ENCODE measurements at places on chromosomes 16 and 17. TPM values are rescaled to one million over a fixed set of nuclear protein-coding genes. Genes with fewer than 3 reads are reported as not detected.

DNA sequence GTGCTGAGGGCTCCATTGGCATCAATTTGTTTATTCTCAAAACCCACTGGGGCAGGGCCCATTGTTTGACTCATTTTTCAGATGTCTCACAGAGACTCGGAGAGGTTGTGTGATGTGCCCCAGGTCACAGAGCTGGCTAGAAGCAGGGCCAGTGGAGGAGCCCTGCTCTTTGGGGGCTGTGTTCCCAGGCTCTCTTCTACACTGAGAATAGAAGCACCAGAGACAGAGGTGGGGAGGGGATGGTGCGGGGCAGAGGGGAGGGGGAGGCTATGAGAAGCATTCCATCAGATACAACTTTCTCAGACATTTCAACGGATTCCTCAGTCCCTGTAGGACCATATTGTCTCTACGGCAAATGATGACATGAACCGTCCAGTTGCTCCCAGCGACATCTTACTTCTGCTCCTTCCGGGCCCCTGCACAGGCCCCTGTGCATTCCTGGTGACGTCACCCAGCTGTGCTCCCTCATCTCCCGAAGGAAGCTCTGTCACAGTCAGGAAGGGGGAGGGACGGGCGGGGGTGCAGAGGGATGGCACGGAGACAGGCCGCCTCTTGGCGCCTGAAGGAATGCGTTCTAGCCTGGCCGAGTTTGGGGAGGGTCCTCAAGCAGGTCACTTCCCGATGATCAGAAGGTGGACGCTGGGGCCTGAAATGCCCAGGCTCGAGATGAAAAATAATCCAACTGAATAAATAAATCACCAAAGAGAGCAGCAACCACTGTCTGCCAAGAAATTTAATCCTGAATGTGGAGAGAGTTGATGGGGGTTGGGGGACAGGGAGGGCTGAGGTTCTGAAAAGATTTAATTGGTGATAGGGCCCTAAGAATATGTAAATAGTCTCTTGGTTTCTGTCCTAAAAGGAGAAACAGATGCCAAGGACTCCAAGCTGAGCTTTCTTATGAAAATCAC, 114.1 kb downstream of the NOG start:
- no peak for DNase-seq
- H3K4me1 ChIP-seq, result no peaks in the 10 kb centered on the region
- no peak overlapping the region for H3K4me3 ChIP-seq
- no peak overlapping the region for H3K27ac ChIP-seq
- H3K36me3 ChIP-seq, result no peaks in the 10 kb centered on the region

Gene NFAT5
- total RNA-seq, result 26.1 TPM

Gene CCDC40
- 1.2 TPM for total RNA-seq

DNA sequence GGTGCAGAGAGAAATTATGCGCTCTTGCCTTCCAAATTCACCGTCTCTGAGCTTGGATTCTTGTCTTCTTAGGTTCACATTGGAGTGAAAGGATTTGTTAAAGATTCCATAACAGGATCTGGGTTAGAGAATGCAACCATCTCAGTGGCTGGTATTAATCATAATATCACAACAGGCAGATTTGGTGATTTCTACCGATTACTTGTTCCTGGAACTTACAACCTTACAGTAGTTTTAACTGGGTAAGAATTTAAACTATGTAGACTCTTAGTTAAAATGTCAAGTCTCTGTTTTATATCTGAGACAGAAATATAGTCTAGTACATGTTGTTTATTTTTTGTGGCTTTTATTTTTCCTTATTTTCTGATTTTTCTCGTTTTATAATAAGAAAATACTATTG, 42.9 kb downstream of the CPD start:
- no peak overlapping the region for H3K4me3 ChIP-seq
- no peak for DNase-seq
- no peaks in the 10 kb centered on the region for H3K27me3 ChIP-seq

Gene TNK1
- total RNA-seq, result 4.3 TPM

DNA sequence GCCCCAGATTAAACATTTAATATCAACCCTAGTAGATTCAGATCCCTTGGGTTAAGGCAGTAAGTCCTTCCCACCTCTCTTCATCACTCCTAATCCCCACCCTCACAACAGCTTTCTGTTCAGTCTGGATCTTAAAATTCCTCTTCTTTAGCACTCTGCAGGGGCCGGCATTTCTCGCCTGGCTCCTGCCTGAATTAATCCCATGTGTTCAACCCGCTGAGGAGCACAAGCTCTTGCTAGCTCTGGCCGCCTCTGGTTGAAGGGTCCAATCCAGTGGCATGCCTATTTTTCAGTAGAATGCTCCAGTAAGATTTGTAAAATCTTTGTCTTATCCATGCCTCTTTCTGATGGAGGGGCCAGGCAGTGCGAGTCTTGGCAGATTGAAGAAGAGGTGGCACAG, 59.2 kb downstream of the CYB5B start:
- H3K27me3 ChIP-seq, result no peaks in the 10 kb centered on the region
- H3K36me3 ChIP-seq, result no peaks in the 10 kb centered on the region
- no peak overlapping the region for H3K4me3 ChIP-seq
- H3K4me1 ChIP-seq, result no peaks in the 10 kb centered on the region
